IPS DF 6.9 (cell line): ENCODE measurements at places on chromosomes 11 and 22.

- no peak for DNase-seq
These were observed 11.6 kb downstream of the RIBC2 start for GRCh38 chr22:45425101-45425500.

- no peak for DNase-seq
These were observed 38.3 kb upstream of the LRRC55 start for GRCh38 chr11:57143459-57143858.

DNA sequence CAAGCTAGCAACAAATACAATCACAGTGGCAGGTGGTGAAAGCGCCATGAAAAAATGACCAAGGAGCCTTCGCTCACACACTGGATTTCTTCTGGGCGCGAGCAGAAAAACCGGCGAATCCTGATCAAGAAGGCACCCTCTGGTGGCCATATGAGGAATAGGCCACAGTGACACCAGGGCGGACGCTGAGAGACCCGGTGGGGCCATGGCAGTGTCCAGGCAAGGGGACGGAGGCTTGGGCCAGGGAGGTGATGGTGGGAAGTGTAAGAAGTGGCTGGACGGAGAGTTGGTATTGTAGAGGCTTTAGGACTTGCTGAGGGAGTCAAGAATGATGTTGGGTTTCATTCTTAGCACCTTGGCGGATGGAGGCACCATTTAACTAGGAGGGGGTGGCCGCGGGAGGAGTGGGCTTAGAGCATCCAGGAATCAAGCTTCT lies 16.9 kb upstream of the RAC2 start:
- no peak for DNase-seq

GRCh38 chr11:27553186-27553585 lies 46.6 kb upstream of the LIN7C start:
- no peak for DNase-seq

DNA sequence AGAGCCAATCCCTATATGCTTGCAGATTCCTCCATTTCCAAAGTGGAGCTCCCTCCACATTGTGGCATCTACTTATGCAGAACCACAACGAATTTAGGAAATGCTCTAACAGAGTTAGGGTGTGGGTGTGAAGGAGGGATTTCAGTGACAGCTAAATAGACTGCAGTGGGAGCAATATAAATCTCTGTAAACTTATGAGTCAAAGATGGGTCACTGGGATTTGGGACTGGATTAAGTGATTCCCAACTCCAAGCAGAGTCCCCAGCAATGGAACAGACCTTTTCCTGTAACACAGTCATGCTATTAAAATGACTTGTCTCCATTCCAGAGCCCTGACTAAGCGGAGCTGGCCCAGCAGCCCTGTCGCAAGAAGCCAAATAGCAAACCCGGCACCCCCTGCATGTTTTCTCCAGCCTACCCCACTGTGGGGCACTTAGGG lies 36.6 kb downstream of the RPL27A start:
- no peak for DNase-seq

- DNase-seq: no peak
These were observed 1585.2 kb upstream of the TENM4 start for GRCh38 chr11:81026032-81026431.

GRCh38 chr11:15710580-15711275 lies 596.0 kb downstream of the INSC start:
- DNase-seq: no peak

- no peak for DNase-seq
These were observed 84.5 kb downstream of the TRAF6 start for GRCh38 chr11:36425561-36426081.

GRCh38 chr11:50182486-50182885 lies 149.8 kb downstream of the OR4C45 start:
- DNase-seq: no peak

- no peak for DNase-seq
These were observed 74.1 kb upstream of the NECTIN1 start for GRCh38 chr11:119803139-119803538.

GRCh38 chr11:130804306-130805076 lies 111.8 kb downstream of the SNX19 start:
- no peak for DNase-seq

DNA sequence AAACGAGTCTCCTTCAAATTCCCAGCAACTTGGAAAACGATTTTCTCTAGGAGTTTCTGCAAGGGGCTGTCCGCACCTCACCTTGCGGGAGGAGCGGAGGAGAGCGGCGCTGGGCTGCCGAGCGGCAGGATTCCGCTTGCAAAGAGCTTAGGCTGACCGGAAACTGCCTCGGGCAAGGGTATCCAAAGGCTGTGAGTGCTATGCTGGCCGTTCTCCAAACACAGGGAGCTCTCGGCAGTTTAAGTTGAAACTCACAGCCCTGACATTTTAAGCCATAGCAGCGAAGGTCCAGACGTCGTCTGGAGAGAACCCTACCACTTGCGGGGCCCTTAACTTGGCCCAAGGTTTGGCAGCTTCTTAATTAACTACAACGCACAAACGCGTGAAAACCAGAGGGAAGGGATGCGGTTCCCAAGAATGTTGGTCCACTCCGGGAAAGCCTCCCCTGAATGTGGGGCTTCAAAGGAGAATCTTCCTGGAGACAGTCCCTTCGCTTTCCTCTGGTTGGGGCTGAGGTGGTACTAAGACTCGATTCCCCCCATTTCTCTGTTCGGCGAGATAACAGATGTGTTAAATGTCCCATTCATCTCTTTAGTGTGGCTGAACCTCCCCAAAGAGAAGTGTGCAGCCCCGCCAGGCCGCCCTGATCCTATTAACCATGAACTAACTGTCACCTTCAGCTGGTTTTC lies 1.1 kb upstream of the DBX1 start:
- DNase-seq: no peak

DNA sequence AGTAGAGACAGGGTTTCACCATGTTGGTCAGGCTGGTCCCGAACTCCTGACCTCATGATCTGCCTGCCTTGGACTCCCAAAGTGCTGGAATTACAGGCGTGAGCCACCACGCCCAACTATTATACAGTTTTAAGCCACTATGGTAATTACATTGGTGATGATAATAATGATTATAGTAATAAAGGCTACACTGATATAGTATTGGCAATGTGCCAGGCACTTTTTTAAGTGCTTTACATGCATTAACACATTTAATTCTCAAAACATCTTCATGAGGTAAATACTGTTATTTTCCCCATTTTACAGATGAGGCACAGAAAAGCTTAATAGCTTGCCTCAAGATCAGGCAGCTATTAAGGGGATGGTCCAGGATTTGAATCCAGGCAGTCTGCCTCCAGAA lies 222.5 kb downstream of the SOX6 start:
- DNase-seq: no peak

GRCh38 chr22:49953027-49953679 lies 7.4 kb upstream of the PIM3 start:
- no peak for DNase-seq

- DNase-seq: no peak
These were observed 1248.9 kb downstream of the JRKL start for GRCh38 chr11:97638641-97639224.

- no peak for DNase-seq
These were observed 249.0 kb downstream of the ST3GAL4 start for GRCh38 chr11:126604461-126604860.

DNA sequence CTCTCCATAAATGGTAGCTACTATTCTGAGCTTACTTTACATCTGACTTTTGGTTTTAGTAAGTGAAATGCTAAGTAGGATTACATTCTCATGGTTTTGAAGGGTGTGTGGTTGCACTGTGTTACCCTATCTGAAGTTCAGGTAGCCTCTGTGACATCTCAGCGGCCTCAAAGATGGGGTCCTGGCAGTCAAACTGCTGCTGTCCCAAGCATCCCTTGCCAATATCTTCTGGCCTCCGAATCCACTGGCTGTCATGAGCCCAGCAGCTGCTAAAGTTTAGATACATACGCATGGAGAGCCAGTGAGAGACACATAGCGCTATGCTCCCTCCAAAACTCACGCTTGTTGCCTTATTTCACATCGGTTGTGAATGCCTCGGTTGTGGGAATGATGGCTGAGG lies 34.9 kb downstream of the UBASH3B start:
- no peak for DNase-seq

DNA sequence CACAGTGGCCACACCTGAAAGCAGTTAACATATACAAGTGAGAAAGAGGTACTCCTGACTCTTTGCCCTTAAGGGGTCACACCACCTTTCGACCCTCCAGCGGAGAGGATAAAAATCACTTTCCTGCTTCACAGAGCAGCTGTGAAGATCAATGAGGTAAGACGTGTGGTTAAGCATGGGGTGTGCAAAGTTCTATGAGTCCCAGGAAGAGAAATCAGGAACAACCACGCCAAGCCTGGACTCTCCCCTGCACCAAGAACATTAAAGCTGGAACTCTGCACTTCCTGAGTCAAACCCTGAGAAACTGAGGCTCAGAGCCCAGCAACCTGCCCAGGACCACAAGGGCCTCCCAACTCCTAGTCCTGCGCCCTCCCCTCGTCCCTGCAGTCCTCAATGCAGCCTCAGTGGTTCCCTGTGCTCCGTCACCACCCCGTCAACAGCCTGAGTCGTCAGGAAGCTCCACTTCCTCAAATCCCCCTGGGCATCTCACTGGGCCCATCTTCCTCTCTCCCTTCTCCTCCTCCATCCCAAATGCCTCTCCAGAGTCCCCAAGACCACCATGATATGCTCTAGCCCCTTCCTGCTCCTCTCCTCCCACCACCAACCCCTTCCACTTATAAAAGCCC lies 17.7 kb downstream of the TNKS1BP1 start:
- DNase-seq: no peak

GRCh38 chr11:46271875-46272815 lies 5.3 kb upstream of the CREB3L1 start:
- DNase-seq: no peak

- DNase-seq: peak; percentile 25
These were observed 10.0 kb upstream of the OR5M1 start for GRCh38 chr11:56624661-56625110.

DNA sequence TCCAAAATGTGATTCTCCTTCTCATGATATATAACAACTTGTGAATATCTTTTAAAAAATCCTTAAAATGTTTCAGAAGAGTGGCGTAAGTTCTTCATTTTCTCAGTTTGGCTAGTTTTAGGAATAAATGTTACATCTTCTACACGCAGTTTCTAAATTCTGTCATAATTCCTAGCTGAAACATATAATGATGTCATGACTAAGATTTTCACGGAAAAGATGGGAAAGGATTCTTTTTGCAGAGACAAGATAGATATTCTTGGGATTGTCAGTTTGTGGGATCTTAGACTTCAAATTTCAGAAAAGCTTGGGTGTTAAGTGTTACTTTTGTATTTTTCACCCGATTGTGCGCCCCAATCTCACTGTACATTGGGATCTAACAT lies 1.7 kb downstream of the EED start:
- no peak for DNase-seq

DNA sequence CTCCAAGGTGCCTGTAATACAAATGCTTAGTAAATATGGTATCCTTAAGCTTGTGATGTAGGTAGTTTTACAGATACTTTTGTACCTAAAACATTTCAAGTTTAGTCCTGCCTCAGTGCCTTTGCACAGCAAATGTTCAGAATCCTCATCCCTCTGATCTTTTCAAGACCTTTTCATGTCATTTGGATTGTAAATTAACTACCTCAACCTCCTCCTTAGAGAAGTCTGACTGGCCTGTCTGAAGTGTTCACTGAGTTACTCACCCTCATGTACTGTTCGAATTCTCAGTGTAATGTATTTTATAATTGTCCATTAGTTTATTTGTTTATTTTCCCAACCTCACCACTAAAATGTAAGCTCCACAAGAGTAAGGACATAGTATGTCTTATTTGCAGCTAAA lies 147.5 kb downstream of the ELP4 start:
- no peak for DNase-seq

DNA sequence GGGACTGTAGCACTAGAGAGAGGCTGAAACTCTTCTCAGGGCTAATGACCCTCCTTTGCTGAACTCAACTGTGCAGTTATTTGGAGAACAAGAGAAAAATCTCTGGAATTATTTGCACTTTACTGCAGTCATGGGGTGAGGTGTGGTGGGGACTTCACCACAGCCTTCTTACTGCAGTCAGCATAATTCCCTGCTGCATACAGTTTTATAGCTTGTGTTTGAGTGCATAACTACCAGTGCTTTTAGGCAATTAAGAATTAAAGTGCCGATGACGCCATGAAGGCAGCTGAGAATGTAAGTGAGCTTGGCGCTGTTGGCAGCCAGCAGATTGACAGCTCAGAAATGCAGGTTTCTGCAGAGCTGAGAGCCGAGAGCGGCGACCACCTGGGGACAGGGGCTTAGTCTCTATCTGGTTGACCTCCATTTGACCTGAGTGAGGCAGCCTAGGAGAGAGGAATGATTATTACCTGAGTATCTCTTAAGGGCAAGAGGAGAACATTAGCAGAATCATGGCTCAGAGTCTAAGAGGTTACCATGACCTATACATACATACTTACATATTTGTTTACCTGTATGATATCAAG lies 830.0 kb downstream of the NTM start:
- DNase-seq: no peak

DNA sequence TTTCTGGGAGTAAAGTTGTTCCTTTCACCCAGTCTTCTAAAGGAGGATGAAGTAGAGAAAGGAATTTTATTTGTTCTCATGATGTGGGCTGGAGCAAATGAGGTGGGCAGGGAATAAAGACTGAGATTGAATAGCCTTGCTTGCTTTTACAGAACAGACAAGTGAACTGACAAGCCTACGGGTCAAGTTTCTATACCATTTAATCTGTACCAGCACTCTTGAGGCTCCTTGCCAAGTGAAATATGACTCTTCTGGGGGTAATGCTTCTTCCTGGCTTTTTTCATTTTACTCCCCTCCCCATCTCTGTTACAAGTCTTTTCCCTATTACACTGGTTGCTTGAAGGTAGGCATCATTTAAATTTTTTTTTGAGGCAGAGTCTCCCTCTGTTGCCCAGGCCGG lies 54.8 kb downstream of the CSTPP1 start:
- DNase-seq: no peak

GRCh38 chr11:93143186-93143585 lies 54.6 kb downstream of the SLC36A4 start:
- no peak for DNase-seq

- DNase-seq: no peak
These were observed 96.1 kb downstream of the PRR5L start for GRCh38 chr11:36392196-36392595.

- DNase-seq: no peak
These were observed 29.5 kb upstream of the MYH9 start for GRCh38 chr22:36417281-36417686.

DNA sequence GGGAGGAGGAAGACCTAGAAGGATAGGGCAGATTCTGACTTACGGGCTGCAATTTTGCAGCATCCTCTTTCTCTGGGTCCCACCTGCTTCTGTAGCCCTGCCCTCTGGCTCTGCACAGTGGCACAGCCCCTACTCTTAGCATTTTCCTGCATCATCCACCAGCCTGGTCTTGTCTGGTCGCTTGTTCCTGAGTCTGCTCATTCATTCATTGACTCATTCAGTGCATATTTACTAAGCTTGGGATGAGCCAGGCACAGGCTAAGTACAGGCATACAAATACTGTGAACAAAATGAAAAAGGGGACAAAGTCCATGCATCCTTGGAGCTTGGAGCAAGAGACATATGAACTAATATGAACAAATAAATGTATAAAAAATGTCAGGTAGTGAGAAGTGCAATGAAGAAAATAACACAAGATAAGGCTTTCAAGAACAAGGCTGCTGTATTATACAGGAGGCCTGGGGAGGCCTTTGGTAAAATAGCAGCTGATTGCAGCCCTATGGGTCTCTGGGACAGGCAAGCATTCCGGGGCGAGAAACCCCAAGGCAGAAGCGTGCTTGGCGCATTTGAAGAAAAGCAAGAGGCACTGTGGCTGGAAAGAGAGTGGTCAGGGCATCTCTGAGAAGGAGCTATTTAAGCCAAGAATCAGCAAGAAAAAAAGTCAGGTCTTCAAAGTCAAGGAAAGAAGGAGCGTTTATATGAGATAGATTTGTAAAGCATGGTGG lies 108.0 kb upstream of the ALX4 start:
- no peak for DNase-seq

- no peak for DNase-seq
These were observed 2.8 kb upstream of the SELENOO start for GRCh38 chr22:50197856-50198623.
